ENCODE measurements at places on chromosomes 16 and 17. TPM values are rescaled to one million over a fixed set of nuclear protein-coding genes. Genes with fewer than 3 reads are reported as not detected.

RAP1GAP2 gene
- total RNA-seq = 17.3 TPM

ERN2 gene
- 0.45 TPM for total RNA-seq

CD300LF gene
- total RNA-seq = 0.27 TPM

CD300LB gene
- total RNA-seq = not detected

SMIM36 gene
- not detected for total RNA-seq

AXIN2 gene
- 41.2 TPM for total RNA-seq

OR4D1 gene
- total RNA-seq = 0.18 TPM

CCL16 gene
- total RNA-seq = not detected

ZFPM1 gene
- 2.8 TPM for total RNA-seq

RNFT1 gene
- total RNA-seq = 25.2 TPM

SP6 gene
- 0.45 TPM for total RNA-seq

NLRC3 gene
- total RNA-seq = 0.73 TPM

SDR42E1 gene
- 0.82 TPM for total RNA-seq

CTU2 gene
- 8.8 TPM for total RNA-seq

CCDC40 gene
- 12.2 TPM for total RNA-seq

CD79B gene
- total RNA-seq = not detected

KRT12 gene
- total RNA-seq = not detected

RAB11FIP4 gene
- 27.8 TPM for total RNA-seq

Measured in cerebellum (tissue), 4 donors.